NT2/D1 (cell line): ENCODE measurements at places on chromosomes 2 and 18.

DNA sequence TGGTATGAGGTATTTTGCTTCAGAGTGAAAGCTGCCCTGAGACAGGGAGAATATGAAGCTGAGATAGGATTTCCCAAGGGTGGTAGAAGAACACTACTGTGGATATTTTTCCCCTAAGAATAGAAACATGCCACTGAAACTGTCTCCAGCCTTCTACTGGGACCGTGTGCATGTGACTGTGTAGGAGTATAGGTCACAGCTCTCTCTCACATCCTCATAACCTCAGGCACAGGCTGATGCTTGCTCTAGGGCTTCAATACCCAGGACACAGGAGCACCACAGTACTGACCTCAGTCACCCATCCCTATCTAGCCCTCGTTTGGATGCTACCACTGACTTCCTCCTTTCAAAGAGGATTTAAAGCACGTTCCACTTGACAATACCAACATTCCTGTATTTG is 67.2 kb downstream of the REV1 start:
- no peak for DNase-seq

- DNase-seq: no peak
Measured at GRCh38 chr2:65782996-65783650, 350.7 kb upstream of the SPRED2 start.

DNA sequence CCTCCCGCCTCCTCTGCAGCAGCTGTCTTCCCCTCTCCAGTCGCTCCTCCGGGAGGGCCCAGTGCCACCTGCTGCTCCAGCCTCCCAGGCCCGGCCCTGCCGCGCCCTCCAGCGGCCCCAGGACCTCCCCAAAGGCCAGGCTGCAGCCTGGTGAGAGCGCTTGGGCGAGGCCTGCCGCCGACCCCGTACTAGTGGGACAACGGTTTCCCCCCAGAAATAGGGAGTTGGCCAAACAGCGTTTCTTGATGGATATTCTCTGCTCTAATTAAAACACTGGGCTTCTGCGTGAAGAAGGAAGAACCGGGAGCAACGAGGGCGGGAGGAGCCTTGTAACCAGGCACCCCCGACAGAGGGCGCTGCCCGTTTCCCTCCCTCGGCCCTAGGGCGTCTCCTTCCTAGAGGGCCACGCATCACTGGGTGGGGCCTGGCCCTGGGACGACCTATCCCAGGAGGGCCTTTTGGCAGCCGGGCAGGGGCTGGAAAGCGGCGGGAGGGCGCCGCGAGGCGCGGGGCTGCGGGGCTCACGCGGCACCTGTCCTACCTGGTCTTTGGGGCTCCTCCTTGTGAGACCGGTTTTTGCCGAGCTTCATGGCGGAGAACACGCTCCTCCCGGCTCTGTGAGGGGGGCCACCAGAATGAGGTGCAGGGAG is 25.4 kb upstream of the OTOF start:
- peak; percentile 61 for DNase-seq

DNA sequence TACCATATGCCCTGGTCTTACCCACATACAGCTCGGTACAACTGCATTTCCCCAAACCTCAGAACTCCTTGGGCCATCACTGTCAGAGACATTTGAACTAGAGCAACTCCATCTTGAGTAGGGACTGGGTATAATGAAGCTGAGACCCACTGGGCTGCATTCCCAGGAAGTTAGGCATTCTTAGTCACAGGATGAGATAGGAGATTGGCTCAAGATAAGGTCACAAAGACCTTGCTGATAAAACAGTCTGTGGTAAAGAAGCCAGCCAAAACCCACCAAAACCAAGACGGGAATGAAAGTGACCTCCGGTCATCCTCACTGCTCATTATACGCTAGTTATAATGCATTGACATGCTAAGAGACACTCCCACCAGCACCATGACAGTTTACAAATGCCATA is 131.3 kb downstream of the PIK3C3 start:
- no peak for DNase-seq

GRCh38 chr18:62987055-62987830 is 271.9 kb downstream of the PHLPP1 start:
- DNase-seq: no peak

DNA sequence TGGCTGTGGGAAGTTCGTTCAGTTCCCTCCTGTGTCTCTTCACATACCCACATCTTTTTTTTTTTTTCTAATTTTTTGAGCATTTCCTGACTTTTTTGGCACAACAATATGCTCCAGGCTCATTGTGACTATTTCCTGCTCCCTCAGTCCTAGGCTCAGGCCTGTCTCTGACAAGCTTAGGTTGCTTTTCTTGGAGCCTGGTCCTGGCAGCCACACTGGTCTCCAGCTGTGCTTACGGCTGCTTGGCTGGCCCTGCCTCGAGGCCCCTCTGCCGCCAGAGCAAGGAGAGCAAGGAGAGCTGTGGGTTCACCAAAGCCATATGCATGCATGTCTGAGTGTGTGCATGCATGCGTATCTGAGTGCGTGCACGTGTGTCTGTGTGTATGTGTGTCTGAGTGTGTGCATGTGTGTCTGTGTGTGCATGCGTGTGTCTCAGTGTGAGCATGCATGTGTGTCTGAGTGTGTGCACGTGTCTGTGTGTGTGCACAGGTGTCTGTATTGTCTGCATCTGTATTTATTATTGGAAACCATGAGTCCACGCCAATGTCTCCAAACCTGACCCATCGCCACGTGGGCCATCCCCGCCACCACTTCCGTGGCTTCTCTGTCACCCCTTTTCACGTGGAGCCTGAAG is 766.1 kb upstream of the SALL3 start:
- no peak for DNase-seq

- DNase-seq: no peak
Measured at GRCh38 chr18:34866739-34867138, 156.6 kb downstream of the DTNA start.

DNA sequence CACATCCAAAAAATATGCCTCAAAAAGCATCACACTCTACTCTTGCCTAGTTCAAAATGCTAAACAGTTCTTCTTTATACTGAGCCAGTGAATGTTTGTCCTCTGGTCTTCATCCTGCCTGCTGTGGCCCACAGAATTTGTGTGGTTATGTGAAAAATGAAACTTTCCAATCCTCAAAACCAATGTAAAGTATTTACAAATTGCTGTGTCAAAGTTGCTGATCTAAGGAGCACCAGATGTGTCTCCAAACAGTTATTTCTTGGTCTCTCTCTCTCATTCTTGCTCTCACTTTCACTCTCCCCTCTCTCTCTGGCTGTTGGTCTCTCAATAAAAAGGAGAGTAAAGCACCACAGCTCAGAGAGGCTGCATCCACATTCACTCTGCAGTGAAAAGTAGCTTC is 23.0 kb downstream of the EPHA4 start:
- DNase-seq: no peak

DNA sequence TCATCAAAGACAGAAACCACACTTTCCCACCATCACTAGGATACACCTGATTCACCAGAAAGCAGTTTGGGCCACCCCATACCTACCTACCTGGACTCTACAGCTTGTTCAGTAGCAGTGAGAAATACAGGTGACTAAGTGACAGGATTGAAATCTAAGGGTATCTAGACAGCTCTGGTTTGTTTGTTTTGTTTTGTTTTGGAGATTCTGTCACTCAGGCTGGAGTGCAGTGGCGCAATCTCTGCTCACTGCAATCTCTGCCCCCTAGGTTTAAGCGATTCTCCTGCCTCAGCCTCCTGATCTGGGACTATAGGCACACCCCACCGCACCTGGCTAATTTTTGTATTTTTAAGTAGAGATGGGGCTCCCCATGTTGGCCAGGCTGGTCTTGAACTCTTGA is 3.1 kb downstream of the TTC21B start:
- DNase-seq: no peak

GRCh38 chr2:60780721-60781120 is 24.7 kb downstream of the PAPOLG start:
- DNase-seq: no peak
